Frontal cortex (tissue), 4 donors: ENCODE measurements at places on chromosomes 12 and 14.

DNA sequence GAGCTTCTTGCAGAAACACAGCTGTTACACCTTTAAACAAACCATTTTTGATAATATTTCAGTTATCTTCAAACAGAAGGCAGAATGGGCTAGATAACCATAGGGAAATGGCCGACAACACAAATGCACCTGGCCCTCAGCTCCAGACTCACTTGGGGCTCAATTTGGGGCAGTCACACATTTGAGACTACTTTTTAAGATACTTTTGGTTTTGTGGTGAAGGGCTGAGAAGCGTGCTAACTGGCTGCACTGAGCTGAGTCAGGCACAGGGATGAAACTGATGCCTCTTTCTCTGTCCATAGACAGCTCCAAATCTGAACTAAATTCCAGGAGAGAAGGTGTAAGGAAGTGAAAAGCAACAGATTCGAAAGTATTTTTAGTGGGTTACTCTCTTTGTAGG, 18.5 kb upstream of the GRIP1 start:
- no peak for DNase-seq

GRCh38 chr12:45235087-45236025, 19.5 kb downstream of the ANO6 start:
- DNase-seq = no peak

DNA sequence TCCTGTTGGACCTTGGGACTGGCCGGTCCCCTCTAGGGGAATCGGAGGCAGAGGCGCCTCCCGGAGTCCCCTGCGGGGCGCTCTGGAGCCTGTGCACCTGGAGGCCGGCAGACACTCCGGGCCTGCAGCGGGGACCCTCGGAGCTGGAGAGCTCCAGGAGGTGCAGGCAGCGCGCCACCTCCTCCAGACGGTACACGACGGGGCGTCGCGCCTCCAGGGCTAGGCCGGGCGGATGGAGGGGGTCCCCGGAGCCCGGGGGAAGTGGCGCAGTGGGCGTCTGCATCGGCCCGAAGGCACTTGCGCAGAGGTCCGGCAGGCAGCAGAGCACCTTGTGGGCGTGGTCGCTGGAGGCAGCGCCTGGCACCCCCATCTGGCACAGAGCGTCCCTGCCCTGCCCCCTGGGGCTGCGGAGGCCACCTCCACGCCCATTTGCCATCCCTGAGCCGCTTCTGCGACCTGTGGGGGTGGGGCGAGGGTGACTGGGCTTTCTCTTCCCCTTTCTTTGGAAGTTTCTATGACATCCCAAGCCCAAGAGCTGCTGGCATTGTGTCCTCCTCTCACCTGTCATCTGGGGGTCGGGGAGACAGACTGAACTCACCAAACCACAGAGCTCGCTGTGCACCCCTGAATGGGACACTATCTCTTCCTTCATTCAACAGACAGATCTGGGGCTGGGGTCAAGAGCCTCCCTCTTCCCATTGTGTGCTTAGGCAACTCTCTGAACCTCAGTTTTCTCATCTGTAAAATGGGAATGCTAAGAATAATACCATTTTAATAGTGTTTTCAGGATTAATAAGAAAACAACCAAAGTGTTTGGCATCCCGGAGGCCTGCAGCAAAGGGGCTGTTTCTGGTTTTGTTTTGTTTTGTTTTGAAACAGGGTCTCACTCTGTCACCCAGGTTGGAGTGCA, 37.5 kb upstream of the CORO1C start:
- DNase-seq = no peak

GRCh38 chr14:104689881-104690711, 678 bp downstream of the INF2 start:
- DNase-seq = no peak

- no peak for DNase-seq
Observed at GRCh38 chr12:54933376-54933775, 51.2 kb downstream of the TESPA1 start.

GRCh38 chr12:132723015-132723763, 12.5 kb downstream of the PGAM5 start:
- DNase-seq = no peak

- no peak for DNase-seq
Observed at GRCh38 chr14:36055681-36056225, 120.8 kb downstream of the PTCSC3 start.

DNA sequence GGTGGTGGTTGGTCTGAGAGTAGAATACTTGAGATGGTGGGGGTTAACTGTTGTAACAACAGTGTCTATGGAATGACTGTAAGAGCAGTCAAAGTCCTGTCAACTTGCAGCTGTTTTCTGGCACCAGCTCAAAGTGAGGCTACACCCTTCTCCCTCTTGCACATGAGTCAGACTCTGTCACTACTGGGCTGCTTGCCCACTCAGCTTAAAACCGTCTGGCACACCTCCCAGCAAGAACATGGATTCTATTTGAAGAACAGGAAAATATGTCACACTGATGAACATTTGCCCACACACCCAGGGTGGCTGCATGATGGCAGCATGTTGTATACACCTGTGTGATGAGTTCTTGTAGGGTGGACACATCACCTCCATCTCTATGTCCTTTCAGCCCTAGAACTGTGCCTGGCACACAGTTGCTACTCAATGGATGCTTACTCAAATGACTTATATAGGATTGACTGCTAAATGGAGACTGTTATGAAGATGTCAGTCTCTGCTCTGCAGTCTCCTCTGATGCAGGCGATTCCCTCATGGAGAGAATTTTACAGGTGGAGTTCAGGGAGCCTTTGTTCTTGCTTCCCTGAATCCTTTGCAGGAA, 19.3 kb upstream of the SERPINA6 start:
- DNase-seq = no peak

GRCh38 chr14:99317231-99318090, 45.5 kb upstream of the BCL11B start:
- no peak for DNase-seq
